Regular cardiac myocyte (primary cell): ENCODE measurements at places on chromosomes 1 and 21. TPM values are rescaled to one million over a fixed set of nuclear protein-coding genes. Genes with fewer than 3 reads are reported as not detected.

Gene FMO1
- 0.28 TPM in 1 of 2 replicates, not detected in the other for total RNA-seq

Gene KRTAP19-1
- not detected in 2 replicates for total RNA-seq

Gene S100A5
- total RNA-seq, result not detected in 2 replicates

Gene TMEM82
- total RNA-seq, result not detected in 2 replicates

Gene OLFML3
- 7.5 and 26.2 TPM in 2 replicates for total RNA-seq

Gene LCE1B
- not detected in 2 replicates for total RNA-seq

Gene ACAP3
- 33.0 and 34.3 TPM in 2 replicates for total RNA-seq

Gene SELP
- 0.19 and 1.4 TPM in 2 replicates for total RNA-seq

Gene OR2T29
- not detected in 2 replicates for total RNA-seq

Gene SEC16B
- 1.7 and 2.3 TPM in 2 replicates for total RNA-seq

Gene TAS1R1
- not detected in 2 replicates for total RNA-seq

Gene FASLG
- total RNA-seq, result not detected in 2 replicates

Gene KLHL21
- 57.2 and 76.5 TPM in 2 replicates for total RNA-seq

Gene ARTN
- total RNA-seq, result not detected in 2 replicates

Gene LRRC71
- total RNA-seq, result under 0.01 and 0.56 TPM in 2 replicates

Gene HSD3B2
- not detected in 2 replicates for total RNA-seq

Gene AKNAD1
- total RNA-seq, result 0.28 and 0.38 TPM in 2 replicates

Gene FCRL2
- not detected in 2 replicates for total RNA-seq

Gene RAB13
- 96.4 and 134 TPM in 2 replicates for total RNA-seq

Gene SLFNL1
- total RNA-seq, result under 0.01 and 0.28 TPM in 2 replicates

Gene CHRM3
- total RNA-seq, result under 0.01 TPM in 2 replicates

Gene MTARC2
- 4.8 and 6.2 TPM in 2 replicates for total RNA-seq

Gene EFNA4
- 1.9 and 3.7 TPM in 2 replicates for total RNA-seq

Gene ATAD3C
- total RNA-seq, result not detected in 2 replicates

Gene WDR64
- not detected in 2 replicates for total RNA-seq

Gene CLCA4
- total RNA-seq, result not detected in 2 replicates

Gene RNF187
- 38.7 and 50.7 TPM in 2 replicates for total RNA-seq

Gene SH2D5
- 4.0 and 10.7 TPM in 2 replicates for total RNA-seq

Gene SLC35F3
- not detected in 2 replicates for total RNA-seq

Gene GPATCH2
- total RNA-seq, result 17.3 and 19.4 TPM in 2 replicates

Gene DIPK1A
- total RNA-seq, result 20.1 and 27.9 TPM in 2 replicates

Gene PLA2G2C
- total RNA-seq, result not detected in 2 replicates

Gene CD1D
- total RNA-seq, result under 0.01 and 1.1 TPM in 2 replicates

Gene RHEX
- total RNA-seq, result not detected in 2 replicates

Gene LHX8
- total RNA-seq, result not detected in 2 replicates

Gene LCE2C
- total RNA-seq, result not detected in 2 replicates

Gene TCHH
- total RNA-seq, result under 0.01 TPM in 1 of 2 replicates, not detected in the other
